Anterior cingulate cortex (tissue), 58 donors: ENCODE measurements at places on chromosomes 13 and 19.

DNA sequence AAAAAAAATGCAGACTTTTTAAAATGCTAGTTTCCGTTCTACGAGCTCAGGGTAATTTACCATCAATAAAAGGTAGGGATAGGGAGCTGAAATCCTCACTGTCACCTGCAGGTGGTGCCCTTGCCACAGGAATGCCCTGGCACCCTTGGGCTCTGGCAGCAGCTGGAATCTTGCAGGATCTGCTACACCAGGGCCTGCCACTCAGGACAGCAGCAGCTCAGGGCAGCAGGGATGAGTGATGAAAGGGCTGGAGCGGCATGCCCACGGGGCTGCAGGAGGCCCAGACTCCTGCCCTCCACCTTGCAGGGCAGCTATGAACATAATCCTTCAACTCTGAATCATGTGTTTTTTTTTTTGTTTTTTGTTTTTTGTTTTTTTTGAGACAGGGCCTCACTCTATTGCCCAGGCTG lies 54.0 kb downstream of the GNG7 start:
- no peak for DNase-seq

DNA sequence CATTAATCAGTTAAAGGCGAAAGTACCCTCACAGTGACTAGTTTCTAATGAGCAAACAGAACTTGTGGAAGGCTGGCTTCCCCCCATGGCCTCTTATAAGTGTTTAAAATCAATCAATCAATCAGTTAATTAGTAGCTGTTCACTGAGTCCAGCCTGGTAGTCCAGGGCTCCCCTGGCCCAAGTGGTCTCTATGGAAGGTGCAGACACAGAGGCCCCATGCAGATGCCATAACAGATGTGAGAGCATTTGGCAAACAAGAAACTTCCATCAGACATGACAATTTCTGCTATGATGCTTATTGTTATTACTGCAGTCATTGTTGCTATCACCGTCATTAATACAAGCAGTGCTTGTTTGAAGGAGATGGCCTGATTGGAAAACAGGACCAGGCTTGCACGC lies 179.0 kb upstream of the TSHZ3 start:
- DNase-seq: no peak

DNA sequence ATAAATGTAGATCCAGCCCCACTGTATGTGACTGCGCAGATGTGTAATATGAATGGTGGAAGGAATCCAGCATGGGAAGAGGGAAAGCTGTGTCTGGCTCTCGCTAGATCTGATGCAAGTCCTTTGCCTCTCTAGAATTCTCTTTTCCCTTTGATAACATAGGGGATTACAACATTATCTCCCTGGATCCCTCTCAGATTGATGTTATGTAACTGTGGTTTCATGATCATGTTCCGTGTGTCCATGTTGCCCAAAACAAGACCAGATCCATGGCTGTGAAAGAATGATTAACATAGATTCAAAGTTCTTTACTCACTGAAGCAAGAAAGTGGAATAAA lies 184.0 kb upstream of the UBL3 start:
- no peak for DNase-seq

DNA sequence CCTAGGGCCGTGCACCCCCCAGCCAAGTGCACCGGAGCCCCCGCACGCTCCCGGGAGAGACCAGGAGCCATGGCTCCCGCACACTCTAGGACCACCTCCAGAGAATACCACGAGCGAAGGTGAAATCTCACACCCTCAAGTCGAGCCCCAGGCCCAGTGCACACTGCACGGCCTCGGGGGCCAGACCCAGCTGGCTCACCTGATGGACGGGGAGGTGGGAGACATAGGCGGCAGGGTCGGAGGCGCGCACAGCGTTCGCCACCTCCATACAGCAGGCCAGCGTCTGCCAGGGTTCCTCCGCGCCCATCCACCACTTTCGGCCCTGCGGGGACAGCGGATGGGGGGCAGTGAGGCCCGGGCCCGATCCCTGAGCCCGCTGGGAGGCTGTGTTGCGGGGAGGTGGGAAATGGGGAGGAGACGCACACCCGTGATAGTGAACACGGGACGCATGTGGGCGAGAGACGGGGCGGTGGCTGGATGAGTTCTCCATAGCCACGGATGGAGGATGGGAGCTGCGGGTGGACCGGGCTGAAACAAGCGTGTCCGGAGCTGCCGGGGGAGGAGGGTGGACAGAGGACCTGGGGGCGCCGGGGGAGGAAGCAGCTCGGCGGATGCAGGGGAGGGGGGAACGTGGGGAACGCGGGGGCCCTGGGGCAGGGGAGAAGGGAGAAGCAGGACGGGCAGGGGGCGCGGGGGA lies 13.0 kb downstream of the POLRMT start:
- DNase-seq: no peak

GRCh38 chr13:107580741-107581412 lies 634.5 kb downstream of the LIG4 start:
- no peak for DNase-seq

- no peak for DNase-seq
Observed at GRCh38 chr13:83536941-83537340, 345.3 kb downstream of the SLITRK1 start.

DNA sequence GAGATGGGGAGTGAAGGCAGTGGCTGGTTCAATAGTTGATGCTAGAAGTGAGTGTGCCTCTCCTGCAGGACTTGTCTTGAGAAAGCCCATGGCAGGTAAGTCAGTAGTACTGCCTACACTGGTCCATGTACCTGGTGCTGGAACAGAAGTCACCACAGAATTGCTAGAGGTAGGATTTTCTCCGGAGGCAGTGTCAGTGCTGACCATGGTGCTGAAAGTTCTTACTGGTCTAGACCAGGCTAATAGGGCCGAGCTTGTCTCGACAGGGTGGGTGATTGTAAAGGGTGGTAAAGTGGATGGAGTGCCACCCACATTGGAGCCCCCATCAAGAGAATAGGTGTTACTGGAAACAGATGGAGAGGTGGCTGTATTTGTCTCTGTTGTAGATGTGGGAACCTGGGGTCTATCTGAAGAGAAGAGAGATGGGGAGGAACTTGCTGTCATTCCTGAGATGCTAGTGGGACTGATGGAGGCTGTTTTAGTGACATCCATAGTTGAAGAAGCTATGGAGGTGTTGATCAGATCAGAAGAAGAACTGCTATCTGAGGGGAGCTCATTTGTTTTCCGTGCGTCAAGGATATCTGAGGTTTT lies 36.6 kb downstream of the MUC16 start:
- DNase-seq: no peak

DNA sequence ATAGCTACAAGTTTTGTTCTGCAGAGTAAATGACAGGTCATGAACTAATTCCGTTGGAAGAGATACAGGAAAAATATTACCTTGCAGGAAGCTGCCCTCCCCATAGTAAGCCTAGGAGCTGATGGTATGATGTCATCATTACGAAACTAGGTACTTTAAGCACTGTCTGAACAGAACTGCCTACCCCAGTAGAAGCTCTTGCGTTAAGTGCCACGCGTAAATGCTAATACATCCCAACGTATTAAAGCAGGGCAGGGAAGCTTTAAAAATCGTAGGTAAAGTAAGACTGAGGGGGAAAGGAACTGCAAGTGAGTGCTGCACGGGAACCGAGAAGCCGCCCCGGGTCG lies 572 bp downstream of the UGGT2 start:
- DNase-seq: no peak

- DNase-seq: no peak
Observed at GRCh38 chr19:15475169-15475568, 4.1 kb downstream of the PGLYRP2 start.

DNA sequence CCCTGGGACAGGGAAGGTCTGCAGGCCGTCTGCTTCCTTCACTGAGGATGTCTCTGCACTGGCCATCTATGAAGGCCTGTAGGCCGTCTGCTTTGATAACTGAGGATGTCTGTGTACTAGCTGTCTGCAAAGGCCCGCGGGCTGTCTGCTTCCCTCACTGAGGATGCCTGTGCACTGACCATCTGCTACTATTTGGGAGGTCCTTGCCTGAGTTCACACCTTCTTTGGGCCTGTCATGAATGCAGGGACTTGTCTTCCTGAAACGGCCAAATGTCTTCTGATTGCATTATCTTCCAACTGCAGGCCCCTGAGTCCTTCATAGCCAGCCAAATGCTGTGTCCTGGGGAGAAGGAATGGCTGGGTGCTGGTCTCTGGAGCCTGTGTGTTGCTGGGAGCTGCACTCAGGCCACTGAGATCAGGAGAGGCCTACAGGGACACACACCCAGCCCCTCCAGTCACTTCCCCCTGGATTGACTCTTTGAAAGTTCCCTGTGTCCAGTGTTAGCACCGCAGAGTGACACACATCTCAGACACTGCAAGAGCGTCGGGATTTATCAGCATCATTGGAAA lies 72.9 kb downstream of the TEX29 start:
- DNase-seq: no peak
